ENCODE measurements at places on chromosomes 16 and 17.
A peak's percentile ranks its signal among the peaks of the same experiment; 100 is the strongest.

DNA sequence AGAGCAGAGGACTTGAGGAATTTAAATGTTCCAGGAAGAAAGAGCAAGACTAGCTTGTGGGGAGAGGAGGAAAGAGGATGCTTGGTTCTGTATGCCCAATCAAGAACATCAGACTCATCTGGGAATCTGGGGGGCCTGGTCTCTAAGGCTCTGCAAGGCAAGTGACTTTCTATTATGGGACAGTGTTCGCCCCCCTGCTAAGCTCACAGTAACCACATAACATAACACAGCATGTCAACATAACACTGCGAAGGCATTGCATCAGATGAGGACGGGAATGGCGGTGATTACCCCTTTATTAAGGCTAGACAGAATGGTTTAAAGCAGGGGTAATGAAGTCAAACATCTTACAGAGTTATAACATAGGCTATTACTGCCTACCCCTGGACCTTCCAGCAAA, 176.6 kb upstream of the IRX6 start:
- DNase-seq = no peak

DNA sequence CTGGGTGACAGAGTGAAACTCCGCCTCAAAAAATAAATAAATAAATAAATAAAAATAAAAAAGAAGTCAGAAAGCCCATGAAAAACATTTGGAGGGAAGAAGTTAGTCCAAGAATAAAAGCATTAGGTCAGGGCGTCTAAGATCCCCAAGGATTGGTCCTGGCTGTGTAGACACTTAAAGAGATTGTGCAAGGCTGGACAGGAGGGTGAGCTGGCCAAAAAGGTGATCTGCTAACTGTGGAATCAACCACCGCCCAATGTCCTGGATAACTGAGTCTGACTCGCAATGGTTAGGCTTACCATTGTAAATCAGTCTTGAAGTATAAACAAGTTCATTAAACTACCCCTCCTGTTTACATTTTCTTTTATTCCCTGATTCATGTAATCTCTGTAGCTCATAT, 8.8 kb upstream of the ABCA8 start:
- DNase-seq = no peak

GRCh38 chr16:2198283-2198682, 1.9 kb upstream of the CASKIN1 start:
- DNase-seq = no peak

DNA sequence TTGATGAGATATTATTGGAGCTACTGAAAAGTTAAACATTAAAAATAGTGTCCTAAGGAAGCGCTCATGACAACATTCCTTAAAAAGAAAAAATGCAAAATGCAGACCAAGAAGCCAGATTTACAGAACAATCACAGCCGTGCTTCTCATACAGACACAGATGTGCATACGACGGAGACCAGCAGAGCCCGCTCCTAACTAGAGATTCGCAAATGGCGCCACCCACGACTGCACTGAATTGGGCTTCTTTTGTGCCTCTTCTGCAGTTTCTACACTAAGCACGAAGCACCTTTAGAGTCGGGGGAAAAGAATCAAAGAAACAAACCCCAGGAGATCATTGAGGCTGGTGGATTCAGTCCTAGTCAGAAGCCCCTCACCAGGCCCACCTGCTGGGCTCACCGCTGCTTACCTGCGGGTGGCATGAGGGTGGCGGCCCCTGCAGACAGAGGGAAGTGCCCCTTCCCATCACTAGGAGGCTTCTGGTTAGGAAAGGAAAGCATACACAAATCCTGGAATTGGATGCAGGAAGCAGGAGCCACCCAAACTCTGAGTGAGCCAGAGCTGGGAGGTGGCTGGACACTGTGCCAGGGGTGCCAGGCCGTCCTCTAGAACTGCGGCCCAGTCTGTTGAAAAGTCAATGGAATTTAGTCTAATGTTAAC, 64.9 kb upstream of the CHMP6 start:
- no peak for DNase-seq

DNA sequence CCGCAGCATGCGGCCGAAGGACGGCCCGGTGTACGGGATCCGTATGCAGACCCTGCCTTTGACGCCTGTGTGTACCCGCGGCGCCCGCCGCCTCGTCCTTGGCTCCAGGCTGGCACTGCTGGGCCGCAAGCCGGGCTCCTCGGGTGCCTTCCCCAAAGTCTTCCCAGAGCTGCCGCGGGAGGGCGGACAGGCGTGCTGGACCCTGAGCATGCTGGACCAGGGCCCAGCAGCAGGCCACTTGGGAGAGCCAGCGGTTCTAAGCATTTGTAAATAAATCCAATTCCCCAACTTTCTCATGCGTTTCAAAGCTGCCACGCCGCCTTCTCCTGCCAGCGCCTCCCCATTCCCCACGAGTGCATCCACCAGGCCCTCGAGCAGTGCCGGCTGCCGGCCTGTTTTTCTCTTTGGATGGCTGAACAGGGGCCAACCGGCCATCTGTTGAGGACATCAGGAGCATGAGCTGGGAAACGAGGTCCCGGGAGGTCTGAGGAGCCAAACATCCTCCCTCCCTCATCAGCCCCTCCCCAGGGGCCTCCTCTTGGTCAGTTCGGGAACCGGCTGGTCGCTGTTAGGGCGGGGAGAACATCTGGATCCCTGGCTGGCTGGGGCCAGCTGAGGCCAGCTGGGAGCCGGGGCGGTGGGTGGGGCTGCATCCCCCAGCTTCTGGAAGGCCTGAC, 20.5 kb upstream of the PABPN1L start:
- DNase-seq = peak; percentile 52

DNA sequence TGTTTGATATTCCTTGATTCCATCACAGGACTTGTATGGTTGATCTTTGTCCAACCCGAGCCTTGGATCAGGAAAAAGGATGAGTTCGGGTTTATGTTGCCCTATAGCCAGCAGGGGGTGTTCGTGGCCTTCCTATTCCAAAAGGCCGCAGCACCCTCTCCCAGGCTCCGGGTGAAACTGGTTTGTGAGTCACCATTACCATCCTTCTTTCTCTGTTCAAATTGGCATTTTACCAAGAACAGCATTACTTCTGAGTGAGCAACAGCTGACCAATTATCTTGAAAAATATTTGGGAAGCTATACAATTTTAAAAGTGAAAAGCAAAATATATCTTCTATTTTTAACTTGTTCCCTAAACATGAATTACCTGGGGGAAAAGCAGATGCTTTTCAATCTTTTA, 24.3 kb upstream of the KRT20 start:
- DNase-seq = peak; percentile 71

- DNase-seq = peak; percentile 38
Observed at GRCh38 chr17:17313350-17313991, 10.3 kb downstream of the NT5M start.

DNA sequence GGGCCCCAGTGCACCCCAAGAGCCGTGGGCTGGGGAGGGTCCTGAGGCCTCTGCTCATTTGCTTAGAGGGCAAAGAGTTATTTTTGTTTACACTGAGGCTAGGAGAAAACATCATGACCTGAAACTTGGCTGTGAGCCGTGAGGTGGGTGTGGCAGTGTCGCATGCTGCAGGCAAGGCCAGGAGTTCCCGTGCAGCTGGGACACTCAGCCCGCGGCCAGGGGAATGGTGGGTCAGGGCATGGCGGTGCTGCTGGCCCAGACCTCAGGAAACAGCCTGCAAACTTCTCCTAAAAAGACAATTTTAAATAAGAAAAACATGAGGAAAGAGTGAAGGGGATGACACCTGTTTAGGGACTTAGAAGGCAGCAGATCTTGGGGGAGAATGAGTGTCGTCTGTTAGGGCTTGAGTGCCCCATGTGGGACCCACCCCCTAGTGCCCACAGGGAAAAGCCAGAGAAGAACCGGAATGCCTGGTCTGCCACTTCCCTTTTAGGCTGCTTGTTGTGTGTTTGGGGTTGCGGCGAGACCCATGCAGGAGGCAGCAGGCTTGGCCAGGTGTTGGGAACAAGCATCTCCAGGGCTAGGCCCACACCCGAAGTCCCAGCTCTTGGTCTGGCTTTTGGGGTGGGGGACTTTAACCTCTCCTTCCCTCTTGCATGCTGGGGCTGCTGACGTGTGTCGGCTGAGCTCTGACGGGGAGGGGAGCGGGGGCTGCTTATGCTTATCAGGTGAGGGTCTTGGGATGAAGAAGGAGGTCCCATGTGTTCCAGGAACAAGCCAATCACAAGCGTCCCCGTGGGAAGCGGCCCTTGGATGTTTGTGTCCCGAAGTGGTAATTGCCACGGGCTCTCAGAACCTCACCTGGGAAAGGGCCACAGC, 80.9 kb upstream of the GNG13 start:
- no peak for DNase-seq

DNA sequence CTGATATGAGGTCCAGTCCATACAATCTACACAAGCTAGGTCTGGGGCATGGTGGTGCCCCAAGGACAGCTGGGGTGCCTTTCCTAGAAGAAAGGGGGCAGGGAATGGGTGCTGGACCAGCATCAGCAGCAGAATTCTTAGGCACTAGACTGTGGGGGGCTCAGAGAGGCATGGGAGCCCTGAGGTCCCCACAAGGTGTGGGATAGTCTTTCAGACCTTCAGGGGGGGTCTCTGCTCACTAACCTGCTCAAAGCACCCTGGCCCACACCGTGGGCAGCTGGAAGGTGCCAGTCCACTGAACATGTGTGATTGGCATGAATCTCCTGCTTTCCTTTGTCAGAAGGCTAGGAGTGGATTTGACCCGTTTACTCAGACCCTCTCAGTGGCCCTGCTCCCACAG, 26.1 kb upstream of the C16orf78 start:
- DNase-seq = no peak

- no peak for DNase-seq
Observed at GRCh38 chr16:5852151-5852550, 754.6 kb upstream of the EEF2KMT start.

GRCh38 chr17:79531191-79532095, 79.4 kb downstream of the RBFOX3 start:
- no peak for DNase-seq

GRCh38 chr17:83099086-83099555, 19.7 kb downstream of the METRNL start:
- DNase-seq = no peak

DNA sequence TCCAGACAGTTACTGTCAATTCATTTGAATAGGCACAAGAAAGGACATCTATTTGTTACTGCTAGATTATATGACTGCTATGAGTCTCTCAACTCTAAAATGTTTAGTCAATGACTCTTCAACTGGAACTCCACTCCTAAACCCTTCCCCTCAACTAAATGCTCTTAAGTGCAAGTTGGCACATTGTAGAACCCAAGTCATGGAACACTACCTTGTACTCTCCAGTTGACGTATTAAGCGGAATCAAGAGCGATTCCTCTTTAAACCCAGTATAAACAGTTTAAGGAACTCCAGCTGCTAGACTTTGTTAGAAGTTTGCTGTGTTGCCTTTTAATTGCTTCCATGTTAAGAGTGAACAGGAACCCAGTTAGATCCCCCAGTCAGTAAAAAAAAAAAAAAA, 44.6 kb downstream of the STH start:
- no peak for DNase-seq

DNA sequence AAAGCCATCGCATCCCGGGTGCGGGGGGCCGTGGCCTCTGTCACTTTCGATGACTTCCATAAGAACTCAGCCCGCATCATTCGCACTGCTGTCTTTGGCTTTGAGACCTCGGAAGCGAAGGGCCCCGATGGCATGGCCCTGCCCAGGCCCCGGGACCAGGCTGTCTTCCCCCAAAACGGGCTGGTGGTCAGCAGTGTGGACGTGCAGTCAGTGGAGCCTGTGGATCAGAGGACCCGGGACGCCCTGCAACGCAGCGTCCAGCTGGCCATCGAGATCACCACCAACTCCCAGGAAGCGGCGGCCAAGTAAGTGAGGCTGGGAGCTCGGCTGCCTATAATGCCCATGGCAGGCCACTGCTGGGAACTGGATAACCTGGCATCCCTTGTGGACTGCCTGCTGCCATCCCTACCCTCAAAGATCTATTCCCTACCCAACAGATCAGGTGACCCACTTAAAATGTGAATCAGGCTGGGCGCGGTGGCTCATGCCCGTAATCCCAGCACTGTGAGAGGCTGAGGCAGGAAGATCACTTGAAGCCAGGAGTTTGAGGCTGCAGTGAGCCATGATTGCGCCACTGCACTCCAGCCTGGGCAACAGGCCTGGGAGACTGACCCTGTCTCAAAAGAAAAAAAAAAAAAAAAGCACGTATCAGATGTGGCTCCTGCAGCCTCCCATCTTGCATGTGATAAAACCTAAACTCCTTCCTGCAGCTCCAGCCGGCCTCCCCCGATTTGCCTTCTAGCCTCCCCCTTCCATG, 18.3 kb downstream of the CDIPT start:
- no peak for DNase-seq

DNA sequence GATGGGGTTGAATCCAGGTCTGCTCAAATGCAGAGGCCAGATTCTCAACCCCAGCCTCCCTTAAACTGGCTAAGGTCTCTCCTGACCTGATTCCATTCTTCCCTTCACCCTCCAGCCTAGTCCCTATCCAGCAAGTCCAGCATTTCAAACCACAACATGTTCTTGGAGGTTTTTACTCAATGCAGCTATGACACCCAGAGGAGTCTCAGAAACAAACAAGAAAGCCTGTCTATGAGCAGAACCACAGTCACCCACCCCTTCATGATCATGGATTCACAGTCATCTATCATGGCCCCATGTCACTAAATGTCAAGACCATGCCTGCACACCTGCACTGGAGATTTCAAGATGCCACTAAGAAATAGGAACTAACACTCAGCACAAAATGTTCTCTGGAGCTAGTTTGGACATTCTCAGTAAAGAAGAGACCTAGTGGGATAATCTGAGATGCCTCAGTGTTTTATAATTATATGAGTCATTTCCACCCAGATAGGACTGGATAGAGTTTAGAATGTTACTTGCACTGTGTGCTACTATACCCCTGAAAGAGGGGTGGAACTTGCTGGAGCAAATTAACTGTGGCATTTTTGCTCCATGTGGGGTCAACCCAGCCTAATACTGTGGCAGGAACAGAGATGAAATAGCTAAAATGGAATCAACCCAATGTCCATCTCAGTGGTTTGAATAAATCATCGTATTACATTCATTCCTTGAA, 9.5 kb upstream of the METTL22 start:
- no peak for DNase-seq

DNA sequence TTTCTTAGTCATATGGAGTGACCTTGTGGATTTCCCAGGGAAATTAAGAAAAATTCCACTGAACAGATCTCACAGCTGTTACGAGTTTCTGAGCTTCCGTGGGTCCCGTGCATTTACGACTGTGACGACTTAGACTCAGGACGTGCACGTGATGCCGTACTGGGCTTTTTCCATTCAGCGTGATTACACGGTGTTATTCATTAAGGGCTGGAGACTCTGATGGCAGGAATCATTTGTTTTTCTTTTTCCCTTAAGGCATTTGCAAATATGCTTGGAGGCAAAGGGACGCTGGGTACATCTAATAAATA, 57.2 kb downstream of the TBC1D16 start:
- DNase-seq = no peak

- no peak for DNase-seq
Observed at GRCh38 chr16:16064874-16065384, 115.5 kb downstream of the ABCC1 start.

All from nephron progenitor cell (in vitro differentiated cells).